CD4-positive, alpha-beta T cell treated with Interferon alpha-2 for 1 hour (primary cell): ENCODE measurements at places on chromosomes 4 and X.

DNA sequence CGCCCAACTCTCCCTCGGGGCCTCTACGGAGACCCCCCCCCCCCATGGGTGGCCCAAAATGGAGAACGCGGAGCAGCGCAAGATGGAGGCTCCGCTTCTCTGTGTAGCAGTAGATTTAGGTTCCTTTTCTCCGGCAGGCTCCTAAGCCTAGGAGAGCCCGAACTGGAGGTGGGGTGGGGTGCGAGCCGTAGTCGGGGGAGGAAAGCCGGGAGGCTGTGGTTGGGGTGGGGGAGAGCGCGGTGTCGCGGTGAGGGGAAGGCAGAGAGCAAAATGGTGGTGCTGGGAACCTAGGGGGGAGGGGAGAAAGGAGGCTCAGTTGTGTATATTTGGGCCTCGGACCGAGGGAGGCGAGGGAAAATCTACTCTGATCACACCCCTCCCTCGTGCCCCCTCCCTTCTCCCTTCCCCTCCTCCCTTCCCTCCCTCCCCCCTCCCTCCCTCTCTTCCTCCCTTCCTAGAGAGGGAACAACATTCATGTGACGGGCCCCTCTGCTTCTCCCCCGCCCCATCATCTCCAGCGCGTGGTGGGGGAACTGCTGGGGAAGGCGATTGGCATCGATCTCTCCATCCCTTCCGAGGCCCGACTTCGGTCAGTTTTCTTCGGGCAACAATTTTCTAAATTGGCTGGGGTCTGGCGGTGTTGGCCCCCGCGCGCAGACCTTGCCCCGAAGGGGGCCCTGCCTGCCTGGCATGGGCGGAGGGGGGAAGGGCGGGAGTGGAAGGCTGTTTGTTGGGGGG, at the start of gene STAG2:
Gene STAG2 (plus strand): TSS at position 439 of the 738 bp plus-strand sequence. CDS start 60,922 bp downstream, outside the sequence.
- DNase-seq: peak; percentile 67

DNA sequence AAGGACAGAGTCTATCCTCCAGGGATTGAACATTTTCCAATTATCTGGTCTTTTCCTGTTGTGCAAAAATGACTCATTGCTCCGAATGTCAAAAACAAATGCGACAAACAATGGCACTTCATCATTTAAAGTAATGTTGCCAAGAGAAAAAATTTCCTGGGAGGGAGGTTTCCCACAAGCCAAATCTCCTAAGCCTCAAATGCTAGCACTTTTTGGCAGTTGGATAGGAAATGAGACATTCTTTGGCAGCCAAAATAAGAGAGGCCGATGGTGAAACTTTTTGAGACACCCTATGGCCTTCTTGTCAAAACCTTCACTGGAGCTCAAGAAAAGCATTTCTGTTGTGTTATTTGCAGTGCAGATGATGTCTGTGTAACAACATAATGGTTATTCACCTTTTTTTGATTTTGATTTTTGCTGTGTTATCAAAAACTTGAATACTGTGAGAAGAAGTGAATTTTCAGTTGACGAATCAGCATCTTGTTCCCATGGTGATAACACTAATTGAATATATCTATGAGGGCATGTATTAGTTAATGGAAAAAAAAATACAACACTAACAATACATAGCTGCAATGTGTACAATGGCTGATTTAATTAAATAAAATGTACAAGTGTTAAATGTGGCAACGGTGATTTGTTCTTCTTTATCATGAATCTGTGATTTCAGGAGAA, 333.8 kb downstream of the ANK2 start:
- DNase-seq: no peak

- DNase-seq: no peak
Observed at GRCh38 chrX:147079457-147079856, 264.9 kb upstream of the CXorf51A start.

DNA sequence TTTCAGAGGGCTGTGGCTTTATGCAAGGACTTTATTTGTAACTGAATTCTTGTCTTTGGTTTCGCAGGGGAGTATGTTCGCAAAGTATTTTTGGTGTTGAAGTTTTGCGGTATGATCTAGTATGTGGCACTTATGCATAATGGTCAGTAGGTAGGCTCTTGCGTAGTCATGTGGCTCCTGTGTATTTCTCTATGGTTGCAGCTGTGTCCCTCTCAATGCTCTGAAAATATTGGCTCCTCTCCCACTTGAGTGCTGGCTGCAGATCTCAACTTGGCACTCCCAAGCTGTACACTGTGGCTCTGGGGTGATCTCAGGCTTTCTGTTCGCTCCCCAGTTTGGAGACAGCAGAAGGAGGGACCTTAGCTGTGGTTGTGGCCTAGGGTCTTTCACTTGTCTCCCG, 24.8 kb downstream of the ARMCX5 start:
- DNase-seq: no peak

DNA sequence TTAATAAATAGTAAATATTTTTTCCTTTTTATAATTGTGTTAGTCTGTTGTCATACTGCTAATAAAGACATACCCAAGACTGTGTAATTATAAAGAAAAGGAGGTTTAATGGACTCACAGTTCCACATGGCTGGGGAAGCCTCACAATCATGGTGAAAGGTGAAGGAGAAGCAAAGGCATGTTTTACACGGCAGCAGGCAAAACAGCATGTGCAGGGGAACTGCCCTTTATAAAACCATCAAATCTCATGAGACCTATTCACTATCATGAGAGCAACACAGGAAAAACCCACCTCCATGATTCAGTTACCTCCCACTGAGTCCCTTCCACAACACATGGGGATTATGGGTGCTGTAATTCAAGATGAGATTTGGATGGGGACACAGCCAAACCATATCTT, 45.8 kb upstream of the TMPRSS11B start:
- no peak for DNase-seq

- DNase-seq: no peak
Observed at GRCh38 chr4:118989098-118990080, 100.7 kb downstream of the SYNPO2 start.
